ENCODE measurements at places on chromosomes 3 and 15.

DNA sequence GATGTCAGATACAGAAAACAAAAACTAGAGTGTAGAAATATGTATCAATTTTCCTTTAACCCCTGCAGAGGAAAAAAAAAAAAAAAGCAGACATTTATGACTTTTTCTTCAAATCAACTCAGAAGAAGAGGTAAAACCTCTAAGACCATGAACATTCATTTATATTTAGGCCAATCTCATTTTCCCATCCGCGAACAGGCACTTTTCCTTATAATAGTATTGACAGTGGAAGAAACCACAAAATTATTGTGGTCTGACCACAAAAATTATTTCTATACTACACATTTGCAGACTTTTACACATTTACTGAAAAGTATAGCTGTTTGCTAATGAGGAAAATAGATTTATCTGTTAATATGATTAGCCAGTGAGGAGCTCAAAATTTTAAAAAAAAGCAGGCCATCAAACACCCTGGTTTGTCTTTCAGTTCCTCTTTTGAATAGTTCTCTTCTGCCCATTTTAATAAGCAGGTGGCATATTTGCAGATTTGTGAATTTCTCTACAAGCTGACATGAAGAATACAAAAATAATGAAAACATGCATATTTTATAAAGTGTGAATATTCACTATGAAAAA is 5.7 kb downstream of the OSBPL11 start:
- no peak for DNase-seq

- no peak for DNase-seq
These were observed 2.3 kb downstream of the FLNB start for GRCh38 chr3:58010562-58010961.

DNA sequence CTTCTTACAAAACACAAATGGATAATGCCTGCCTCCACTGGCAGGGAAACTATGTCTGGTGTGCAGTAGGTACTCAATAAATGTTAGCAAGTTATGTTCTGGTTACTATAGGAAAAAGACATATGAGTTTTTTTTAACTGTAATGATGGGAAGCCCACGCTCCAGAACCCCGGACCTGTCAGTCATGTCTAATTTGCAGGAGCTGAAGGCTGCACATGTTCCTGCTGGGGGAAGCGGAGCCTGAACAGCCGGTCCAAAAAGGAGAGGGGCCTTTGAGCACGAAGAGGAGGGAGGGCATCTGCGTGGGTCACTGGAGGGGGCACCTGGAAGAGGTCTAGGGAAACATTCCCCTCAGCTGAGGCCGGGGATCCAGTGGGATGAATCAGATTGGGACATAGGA is 113.2 kb downstream of the DGKG start:
- DNase-seq, result no peak

DNA sequence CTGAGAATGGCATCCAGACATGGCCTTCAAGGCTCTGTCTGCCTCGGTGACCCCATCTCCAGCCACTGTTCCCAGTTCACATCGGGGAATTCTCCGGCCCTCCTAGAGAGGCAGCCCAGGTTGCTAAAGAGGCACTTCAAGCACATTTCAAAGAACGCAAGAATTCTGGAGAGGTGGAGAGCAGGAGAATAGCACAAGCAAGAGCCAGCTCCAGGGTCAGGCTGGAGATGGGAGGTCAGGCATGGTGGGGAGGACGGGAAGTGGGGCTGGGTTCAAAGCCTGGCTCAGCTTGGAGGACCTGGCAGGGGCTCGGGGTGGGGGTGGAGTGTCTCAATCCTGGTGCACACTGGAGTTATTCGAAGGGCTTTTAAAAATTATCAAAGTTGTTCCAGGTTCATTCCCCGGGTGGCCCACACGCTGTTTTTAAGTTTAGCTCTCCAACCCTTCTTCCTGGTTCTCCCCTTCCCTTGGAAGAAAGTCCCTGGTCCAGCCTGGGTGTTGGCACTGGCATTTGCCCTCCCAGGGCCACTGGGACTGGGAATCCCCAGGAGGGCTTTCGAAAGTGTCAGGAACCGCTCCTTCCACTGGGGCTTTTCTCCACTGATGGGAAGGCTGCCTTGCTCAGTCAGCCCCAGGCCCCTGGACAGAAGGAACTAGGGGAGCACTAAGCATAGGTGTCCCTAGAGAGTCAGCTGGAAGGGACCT is 35.8 kb downstream of the ZNF710 start:
- no peak for DNase-seq

- DNase-seq, result no peak
These were observed 697 bp upstream of the TRIM69 start for GRCh38 chr15:44735482-44736180.

- DNase-seq, result no peak
These were observed 47.7 kb upstream of the DUT start for GRCh38 chr15:48283396-48284145.

DNA sequence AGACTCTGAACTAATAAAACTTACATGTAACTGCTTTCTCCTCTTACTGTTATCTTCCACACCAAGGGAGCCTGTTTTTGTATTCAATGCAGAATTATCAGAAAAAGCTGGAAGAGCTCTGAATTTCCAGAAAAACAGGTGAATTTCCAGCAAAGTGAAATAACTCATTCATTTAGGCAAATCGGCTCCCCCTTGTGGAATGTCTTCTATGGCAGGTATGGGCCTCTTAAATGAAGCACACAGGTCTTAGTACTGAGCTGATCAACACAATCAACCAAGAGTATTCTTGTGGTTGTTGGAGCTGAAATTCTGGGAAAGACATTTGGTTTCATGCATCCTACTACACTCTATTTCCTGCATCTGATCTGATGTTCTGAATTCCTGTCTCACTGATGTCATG is 31.0 kb upstream of the PTPRG start:
- no peak for DNase-seq

- no peak for DNase-seq
These were observed 39.6 kb downstream of the KLF13 start for GRCh38 chr15:31366169-31366734.

DNA sequence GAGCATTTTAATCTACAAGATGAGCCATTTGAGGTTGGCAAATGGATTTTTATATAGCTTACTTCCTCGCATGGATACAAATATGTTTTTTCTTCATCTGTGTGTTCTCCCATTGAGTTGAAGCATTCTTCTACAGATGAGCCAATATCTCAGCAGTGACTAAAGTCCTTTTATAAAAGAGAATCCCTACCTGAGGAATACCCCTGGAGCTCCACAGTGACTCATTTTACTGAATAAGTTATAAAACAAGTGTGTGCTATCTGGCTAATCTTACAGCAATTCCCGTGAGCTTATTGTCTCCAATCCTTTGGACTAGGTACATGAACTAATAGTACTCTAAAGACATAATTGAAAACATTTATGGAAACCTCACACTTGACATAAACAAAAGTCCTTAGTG is 354.2 kb upstream of the BCHE start:
- DNase-seq, result no peak

- no peak for DNase-seq
These were observed 29.3 kb upstream of the MEF2A start for GRCh38 chr15:99536422-99537040.

DNA sequence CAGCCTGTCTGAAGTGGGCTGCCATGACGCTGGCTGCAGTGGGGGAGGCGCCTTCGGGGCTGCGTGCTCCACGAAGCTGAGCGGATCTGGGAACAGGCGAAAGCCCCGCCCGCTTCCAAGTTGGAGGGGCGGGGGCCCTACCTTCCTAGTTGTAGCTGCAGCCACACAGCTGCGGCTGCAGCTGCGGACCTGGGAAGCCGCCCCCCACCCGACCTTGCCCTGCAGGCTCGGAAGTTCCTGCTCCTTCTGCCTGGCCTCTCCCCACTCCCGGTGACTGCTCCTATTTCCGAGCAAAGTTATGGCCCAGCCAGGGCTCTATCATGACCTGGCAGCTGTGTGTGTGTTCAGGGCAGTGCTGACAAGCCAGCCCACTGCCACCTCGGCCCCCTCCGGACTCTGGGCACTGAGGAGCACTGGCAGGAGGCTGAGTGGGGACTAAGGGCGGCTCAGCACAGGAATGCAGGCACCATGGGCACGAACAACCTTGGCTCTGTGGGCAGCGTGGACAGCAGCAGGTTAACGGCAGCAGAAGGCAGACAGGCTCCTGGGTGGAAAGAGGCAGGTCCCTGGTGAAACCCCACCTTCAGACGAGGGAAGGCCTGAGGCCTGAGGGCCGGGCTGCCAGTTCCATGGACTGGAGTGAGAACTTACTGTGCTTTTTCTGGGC is 352.4 kb upstream of the TMCO5A start:
- no peak for DNase-seq

- no peak for DNase-seq
These were observed 733.2 kb upstream of the GOLIM4 start for GRCh38 chr3:168828943-168829342.

GRCh38 chr3:107013641-107014040 is 363.6 kb upstream of the CCDC54 start:
- no peak for DNase-seq

GRCh38 chr3:7876741-7877297 is 624.8 kb upstream of the LMCD1 start:
- DNase-seq, result no peak

DNA sequence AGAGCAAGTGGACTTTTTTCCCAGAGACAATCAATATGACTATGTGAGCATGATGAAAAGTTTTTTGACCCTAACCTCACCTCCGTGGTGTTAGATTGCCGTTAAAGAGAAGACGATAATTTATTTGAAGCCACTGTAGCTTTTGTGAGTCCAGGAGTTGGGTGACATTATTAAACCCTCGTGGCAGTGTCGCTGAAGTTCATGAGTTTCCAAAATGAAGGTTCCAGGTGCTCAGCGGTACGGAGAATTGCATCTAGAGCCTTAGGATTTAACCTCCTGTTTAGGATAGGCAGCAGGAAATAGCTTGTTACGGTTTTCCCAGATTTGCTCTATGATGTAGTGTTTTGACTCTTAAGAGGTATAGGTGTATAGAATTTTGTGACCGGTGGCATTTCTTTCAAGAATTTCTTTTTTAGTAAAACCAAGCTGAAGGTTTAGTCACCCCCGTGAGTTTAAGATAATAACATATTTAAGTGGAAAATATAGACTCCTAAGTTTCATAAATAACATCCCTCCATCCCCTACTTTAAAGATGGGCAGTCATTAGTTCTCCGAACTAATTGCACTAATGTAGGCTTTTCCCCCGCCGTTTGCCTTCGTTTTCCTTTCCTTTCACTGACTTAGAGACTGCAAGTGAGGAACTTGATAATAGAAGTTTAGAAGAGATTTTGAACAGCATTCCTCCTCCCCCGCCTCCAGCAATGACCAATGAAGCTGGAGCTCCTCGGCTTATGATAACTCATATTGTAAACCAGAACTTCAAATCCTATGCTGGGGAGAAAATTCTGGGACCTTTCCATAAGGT is 2.0 kb downstream of the SMC4 start:
- no peak for DNase-seq

DNA sequence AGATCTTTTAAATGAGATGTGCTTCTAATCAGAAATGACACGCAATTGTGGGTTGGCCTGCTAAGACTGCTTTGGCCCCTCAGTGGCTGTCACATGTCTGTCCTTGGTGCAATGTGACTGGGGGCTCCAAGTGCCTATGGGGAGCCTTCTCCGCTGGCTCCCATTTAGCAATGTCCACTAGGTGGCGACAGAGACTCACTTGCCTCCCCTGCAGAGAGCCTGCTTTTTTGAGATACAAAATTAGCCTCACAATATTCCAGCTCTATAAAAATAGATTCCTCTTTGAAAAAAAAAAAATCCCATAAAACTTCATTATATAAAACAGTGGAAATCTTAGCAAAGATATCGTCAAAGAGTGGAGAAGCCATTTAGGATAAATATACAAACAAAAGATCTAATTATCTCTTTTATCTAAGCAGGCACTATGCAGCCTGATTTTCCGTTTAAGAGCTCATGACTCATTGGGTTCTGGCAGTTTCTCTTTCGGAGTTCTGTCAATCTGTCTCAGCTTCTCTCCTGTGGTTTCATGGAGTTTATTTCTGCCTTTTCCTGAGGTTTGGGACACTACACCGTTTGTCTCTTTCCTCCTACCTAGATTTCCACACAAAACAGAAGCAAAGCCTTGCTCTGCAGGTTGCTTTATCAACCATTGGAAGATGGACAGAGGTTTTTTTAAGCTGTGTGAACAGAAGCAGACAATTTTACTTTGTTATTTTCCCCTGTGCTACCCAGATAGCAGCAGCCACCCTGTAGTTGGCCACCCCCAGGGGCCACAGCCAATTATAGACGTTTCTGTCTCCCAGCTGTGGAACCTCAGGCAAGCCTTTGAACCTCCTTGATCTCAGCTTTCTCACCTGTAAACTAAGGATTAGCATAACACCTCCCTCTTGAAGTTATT is 68.4 kb upstream of the TNFAIP8L3 start:
- DNase-seq, result peak; percentile 80

DNA sequence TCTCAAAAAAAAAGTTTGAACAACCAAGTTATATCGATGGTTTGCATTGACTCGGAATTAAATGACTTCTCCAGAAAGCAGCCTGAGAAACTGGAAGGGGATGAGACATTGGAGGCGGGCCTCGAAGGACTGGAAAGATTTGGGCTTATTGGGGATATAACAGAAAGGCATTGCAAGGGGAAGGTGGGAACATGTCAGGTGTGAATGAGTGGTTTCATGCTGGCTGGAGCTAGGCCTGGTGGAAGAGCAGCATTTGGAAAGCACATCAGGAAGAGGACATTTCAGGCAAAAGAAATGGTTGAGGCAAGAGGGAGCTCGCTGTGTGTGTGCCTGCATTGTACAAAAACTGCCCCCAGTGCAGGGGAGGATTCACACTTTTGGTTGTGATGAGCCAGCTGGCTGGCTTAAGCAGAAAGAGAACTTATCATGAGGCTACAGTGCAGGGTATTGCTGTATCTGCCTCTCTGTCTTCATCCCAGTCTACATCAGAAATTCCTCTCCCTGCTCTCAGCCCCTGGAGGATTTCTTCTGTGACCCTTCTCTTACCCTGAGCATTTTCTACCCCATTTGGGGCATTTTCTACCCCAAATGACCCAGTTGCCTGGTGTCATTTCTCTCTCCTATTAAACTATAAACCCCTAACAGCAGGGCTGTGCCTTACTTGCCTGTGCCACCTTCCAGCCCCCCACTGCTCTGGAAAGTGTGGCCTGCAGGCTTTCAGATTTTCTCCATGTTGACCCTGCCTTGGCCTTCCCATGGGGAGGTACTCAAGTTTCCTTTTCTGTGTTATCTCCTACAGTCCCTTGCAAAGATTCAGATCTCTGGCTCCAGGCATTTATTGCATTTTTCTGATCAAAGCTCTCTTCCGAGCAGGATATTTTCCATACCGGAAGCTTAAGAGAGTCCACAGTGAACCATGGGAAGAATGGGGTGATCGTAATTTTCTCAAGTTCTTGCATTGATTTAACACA is 64.4 kb upstream of the FLNB start:
- no peak for DNase-seq

DNA sequence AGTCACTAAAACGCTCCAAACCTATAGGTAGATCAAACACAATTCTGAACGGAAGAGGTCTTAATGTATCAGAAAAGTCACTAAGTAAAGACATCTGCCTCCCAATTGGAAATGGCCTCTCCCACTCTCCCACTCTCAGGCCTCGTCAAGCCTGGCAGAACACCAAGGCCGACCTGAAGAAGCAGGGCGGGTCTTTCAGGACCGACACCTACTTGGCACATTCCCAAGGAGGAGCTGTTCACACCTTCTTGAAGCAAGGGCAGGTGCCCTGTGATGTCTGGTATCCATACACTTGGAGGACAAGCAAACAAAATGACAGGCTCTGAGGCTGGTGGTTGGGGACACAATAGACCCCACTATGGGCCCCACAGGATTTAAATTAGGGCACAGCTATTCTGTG is 30.0 kb downstream of the XXYLT1 start:
- peak; percentile 58 for DNase-seq

All from suprapubic skin (tissue), 4 donors.